ENCODE measurements at places on chromosomes 6 and 20.

DNA sequence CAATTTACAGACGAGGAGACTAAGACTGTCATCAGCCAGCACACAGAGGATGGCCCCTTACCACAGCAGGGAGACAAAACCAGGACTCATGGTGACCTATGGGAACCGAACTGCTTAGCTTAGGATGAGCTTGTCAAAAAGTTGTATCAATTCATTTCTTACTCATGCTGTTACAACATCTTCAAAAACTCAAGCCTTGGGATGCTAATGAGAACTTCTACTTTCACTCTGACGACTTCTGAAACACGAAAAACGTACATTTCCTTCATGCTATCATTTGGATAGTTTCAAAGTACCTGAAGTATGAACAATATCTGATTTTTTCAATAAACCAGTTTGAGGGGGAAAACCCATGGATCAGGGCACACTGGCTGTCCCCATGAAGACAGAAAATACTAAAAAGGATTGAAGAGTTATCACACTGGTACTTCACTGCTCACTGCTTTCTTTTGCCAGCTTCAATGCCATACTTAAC lies 31.9 kb downstream of the HIVEP2 start:
- DNase-seq = no peak

GRCh38 chr20:1123666-1124065 lies 5.3 kb downstream of the PSMF1 start:
- no peak for DNase-seq

- no peak for DNase-seq
These were observed 5.6 kb downstream of the PLAGL2 start for GRCh38 chr20:32201977-32202363.

DNA sequence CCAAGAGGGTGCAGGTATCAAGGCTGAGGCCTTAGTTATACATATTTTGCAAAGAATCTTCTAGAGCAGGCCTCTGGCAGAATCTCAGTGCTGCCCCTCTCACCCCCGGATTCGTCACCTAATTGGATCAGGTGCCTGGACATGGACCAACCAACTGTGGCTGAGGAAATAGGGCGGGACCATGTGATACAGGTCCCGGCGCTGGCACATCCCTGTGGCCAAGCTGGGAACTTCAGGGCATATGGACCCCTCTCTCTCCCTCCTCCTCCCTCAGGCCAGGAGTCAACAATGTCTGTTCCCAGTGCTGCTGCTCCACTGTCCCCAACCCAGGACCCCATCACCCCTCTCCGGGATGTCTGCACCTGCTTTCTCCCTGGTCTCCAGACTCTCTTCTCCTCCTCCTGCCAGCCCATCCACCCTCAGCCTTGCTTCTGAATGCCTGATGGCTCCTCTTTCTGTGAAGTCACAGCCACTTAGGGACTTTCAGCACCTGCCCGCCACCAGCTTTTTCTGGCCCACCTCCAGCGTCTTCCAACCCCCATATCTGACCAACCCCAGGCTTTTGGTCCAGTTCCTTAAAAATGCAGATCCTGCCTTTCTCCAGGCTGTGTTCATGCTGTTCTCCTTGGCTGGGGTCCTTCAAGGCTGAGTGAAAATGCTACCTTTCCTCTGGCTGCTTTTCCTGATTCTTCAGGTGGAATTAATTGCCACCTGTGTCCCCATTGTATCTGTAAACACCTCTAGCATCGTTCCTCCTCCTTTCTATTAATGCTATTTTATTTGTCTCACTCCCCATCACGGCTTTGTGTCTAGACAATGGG lies 19.0 kb upstream of the MLN start:
- no peak for DNase-seq

- no peak for DNase-seq
These were observed 88.6 kb downstream of the SIM1 start for GRCh38 chr6:100376103-100376502.

GRCh38 chr6:169472786-169473416 lies 219.3 kb upstream of the THBS2 start:
- no peak for DNase-seq

- no peak for DNase-seq
These were observed 134.0 kb upstream of the MARCKS start for GRCh38 chr6:113723182-113723581.

DNA sequence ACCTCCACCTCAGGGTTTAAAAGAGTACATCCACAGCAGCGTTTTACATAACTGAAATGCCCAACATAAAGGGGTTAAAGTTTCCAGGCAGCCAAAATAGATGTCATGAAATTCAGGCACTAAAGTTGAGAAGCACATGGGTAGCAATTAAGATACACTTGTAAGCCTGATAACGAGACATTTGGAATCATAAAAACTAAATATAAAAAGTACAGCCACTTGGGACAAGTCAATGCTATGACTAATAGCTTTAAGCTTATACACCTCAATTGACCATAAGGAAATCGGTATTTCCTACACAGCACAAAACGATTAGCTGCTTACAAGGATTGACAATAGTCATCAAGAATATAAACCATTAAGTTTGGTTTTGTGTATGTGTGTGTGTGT lies 11.8 kb downstream of the LOC128125822 start:
- no peak for DNase-seq

DNA sequence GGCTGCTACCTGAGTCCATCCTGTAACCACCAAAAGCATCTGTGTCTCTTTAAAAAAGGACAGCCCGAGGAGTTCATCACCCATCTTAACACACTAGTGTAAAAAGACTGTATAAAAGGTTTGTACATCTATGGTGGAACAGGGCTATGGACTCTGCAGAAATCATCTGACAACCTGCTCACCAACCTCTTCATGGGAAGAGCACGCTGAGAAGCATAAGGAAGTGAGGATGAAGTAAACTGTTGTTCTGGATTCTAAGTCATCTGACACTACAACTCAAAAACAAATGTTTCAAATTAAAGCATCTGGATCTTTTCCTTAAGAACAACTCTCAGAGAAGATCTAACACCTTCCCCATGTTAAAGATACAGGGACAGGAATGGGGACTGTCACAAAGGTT lies 5.4 kb downstream of the IFNGR1 start:
- no peak for DNase-seq

- no peak for DNase-seq
These were observed 459.4 kb upstream of the JARID2 start for GRCh38 chr6:14786455-14786854.

GRCh38 chr6:45741437-45742171 lies 274.1 kb downstream of the CLIC5 start:
- DNase-seq = peak; percentile 9

GRCh38 chr6:168908887-168909286 lies 344.8 kb downstream of the THBS2 start:
- DNase-seq = no peak

DNA sequence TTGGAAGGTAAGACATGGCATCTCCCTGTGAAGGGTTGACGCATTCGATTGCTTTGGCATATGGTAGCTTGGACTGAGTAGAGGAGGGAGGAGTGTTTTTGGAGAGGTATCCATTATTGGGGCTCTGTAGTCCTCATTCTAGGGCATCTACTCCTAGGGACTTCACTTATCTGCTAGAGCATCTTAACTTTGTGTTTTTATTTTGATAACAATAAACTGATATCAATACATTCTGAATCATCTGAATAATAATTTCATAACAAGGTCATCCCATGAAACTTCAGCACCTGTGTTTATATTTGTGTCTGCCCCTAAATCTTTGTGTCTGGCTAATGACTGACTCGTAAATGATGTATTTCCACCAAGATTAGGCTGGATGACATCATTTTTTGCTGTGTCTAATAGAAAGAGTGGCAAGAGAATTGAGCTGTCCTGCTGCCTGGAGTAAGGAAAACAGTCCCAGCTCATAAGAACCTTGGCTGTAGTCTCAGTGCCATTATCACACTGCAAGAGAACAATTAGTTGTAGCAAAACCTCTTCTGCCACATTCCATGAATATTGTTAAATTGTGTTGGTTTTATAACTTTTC lies 288.5 kb downstream of the PRL start:
- DNase-seq = no peak

- DNase-seq = no peak
These were observed 59.4 kb downstream of the SLC22A23 start for GRCh38 chr6:3397229-3398164.

DNA sequence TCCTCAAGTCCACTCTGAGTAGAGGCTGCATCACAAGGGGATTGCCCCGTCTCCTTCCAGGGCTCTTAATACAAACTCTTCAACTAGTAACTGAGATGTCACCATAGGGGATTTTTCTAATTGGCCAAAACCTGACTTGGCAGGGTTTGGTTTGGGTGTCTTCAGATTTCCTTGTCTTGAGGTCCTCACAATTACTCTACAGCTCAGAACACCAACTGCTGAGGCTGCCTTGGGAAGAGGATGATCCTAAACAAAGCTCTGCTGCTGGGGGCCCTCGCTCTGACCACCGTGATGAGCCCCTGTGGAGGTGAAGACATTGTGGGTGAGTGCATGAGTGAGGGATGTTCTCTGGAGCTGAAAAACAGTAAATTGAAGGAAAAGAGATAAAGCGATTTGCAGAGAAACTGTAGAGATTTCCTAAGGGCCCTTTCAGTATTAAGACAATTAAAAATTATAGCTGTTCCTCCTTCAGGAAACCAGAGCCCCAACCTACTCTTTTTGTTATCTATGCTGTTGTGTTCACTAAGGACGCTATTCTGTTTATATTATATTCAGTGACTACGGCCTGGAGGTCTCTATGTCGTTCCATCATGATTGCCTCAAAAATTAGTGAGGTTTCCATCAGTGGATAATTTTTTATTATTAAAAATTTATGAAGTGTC lies at the start of gene HLA-DQA1:
HLA-DQA1 (plus strand) TSS at position 188 of the 662 bp plus-strand sequence; CDS start at position 241, 53 bp downstream.
- peak; percentile 80 for DNase-seq

GRCh38 chr20:6055161-6055783 lies 1.4 kb upstream of the LRRN4 start:
- DNase-seq = no peak

- no peak for DNase-seq
These were observed 6.1 kb downstream of the MANBAL start for GRCh38 chr20:37295595-37295994.

DNA sequence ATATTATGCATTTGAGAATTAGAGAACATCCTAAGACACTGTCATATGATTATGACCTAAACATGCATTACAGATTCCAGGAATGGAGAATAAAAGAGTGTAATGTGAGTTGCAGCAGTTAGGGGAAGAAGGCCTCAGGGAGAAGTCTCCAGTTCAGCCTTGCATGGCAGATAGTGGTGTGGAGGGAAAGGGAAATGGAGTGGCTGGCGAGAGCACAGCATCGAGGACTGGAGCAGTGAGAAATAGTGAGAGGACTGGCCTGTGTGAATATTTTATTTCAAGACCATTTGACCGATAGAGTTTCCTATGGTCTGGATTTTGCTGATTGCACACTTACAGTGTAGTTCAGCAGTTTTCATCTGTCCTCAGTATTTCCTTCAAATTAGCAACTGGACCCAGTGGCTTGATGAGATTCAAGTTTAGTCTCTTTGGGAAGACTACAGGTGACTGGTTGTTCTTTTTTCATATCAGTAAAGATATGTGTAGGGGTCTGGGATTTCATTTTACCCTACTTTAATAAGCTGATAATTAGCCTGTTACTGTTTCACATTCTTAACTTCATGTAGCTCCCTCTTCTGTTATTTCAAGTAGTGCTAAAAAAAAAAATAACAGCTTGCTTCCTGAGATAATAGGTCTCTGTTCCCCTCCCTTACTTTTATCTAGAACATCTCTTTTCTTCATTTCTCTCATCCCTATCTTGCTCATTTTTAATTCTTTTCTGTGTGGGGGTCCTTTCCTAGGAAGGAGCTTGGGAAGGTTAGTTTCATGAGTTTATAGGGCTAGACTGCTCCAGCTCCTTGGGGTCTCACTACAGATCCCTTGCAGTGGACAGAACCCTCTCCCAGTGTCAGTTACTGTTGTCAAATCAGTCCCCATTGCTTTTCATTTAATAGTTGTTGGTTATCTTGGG lies 27.9 kb downstream of the BLTP3A start:
- no peak for DNase-seq

GRCh38 chr20:4573564-4574355 lies 147.9 kb upstream of the PRND start:
- no peak for DNase-seq

DNA sequence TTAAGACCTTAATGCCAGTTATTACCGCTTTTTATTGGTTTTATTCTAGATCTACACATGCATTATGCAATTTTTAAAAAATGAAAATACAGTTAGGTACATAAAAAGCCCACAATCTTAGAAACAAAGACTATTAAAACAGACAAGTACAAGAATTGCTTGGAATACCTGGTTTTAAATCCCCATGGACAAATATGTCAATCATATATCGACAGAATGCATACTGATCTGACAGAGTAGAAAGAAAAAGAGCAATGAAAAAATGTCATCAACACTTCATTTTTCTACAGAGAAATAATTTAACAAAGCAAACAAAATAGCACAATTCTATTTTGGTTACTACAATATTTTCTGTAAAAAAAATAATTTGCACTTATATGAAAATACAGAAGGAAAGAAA lies 139.7 kb downstream of the TRDN start:
- no peak for DNase-seq

GRCh38 chr6:123869334-123869733 lies 65.7 kb downstream of the NKAIN2 start:
- DNase-seq = no peak

- DNase-seq = no peak
These were observed 27.6 kb downstream of the PKHD1 start for GRCh38 chr6:52059821-52060220.

GRCh38 chr6:136252441-136252840 lies 2.3 kb upstream of the MTFR2 start:
- DNase-seq = no peak

GRCh38 chr6:145490068-145490467 lies 245.3 kb downstream of the EPM2A start:
- DNase-seq = no peak

GRCh38 chr20:25584905-25585704 lies at the start of gene NINL:
TSS of gene NINL (minus strand) at chr20:25585531. CDS start at chr20:25526587, 58,944 bp downstream.
- peak; percentile 13 for DNase-seq

DNA sequence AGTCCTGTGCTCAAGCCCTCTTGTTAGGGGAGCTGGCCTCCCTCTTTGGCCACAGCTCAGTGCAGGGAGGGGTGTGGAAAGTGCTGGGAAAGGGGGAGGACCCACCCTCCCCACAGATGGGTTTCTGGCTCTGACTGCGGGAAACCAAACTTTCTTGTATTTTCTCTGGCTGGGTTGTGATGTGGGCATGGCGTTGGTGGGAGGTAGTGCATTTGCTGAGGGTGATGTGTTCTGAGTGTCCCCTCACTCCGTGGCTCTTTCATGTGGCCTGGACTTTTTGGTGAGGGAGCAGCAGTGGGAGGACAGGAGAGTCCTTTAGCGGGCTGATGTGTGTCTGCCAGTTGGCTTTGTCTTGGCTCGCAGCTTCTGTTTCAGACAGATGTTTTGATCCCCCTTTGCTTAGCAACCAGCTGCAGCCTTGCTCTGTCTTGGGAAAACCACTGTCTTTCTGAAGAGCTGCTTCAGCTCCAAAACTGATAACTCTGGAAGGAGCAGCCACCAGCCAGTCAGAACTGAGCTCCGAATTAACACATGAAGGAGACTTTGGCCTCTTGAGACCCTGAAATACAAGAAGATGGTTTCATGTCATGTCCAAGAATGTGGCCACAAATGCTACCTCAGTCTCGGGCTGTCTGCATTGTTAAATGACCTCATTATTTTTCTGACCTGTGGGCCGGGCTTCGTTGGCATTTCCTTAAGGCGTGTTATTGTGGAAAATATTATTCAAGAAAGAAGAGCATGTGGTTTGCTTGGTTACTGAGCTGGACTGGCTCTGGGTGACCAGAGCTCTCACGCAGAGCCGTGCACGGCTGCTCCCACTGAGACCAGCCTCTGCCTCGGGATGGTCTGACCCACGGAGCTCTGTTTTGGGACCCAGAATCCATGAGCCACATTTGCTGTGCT lies 21.5 kb downstream of the SYNJ2 start:
- no peak for DNase-seq

All from CD4-positive, alpha-beta T cell treated with Interferon alpha-2 for 1 hour (primary cell).